ENCODE measurements at places on chromosomes 11 and 22. TPM values are rescaled to one million over a fixed set of nuclear protein-coding genes. Genes with fewer than 3 reads are reported as not detected.

- no peak for DNase-seq
Measured at GRCh38 chr11:1358286-1358685, 31.4 kb upstream of the BRSK2 start.

Gene LYVE1
- polyA plus RNA-seq: 4.6 TPM

Gene OOSP1
- 0.11 TPM for polyA plus RNA-seq

Gene F2
- polyA plus RNA-seq: 0.10 TPM

- no peak for DNase-seq
Measured at GRCh38 chr11:114274637-114275036, 21.6 kb upstream of the NNMT start.

- DNase-seq: peak; percentile 58
Measured at GRCh38 chr22:44975427-44976262, 34.2 kb downstream of the PHF21B start.

GRCh38 chr22:34567367-34567766, 498.6 kb upstream of the ISX start:
- DNase-seq: no peak

Gene MAPK12
- 90.2 TPM for polyA plus RNA-seq

- DNase-seq: no peak
Measured at GRCh38 chr11:61948505-61948904, 1.6 kb upstream of the BEST1 start.

GRCh38 chr11:119483881-119484371, 61.0 kb upstream of the THY1 start:
- no peak for DNase-seq

- no peak for DNase-seq
Measured at GRCh38 chr22:23396362-23397007, 183.6 kb downstream of the IGLL1 start.

DNA sequence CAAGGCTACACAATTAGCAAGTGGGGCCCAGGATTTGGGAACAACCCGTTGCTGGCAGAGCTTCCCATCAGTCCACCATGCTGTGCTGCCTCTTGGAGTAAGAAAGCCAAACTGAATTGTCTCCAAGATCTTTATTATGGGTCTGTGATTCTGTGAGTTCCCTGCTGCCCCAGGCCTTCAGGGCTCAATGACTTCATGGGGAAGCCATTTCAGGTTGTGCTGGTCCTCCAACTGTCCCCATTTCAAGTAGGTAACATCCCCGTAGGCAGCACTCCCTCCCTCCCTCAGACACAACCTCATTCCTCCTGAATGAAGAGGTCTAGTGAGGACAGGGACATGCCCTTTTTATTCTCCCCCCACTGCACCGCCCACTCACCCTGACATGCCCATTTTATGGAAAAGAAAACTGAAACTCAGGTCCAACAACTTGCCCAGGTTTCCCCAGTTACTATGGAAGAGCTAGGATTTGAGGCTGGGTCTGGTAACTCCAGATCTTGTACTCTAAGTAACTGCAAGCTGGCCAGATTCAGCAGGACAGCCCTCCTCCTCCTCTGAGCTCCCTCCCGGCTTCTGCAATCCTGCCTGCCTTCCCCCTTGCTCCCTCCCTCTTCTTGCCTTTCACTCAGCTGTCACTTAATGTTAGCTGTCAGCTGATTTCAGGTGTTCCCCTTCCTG, 8.2 kb upstream of the YWHAH start:
- DNase-seq: no peak

- peak; percentile 93 for DNase-seq
Measured at GRCh38 chr11:65454696-65455456, 32.3 kb downstream of the NEAT1 start.

GRCh38 chr11:34214961-34215805, 109.8 kb downstream of the NAT10 start:
- no peak for DNase-seq

GRCh38 chr11:47409440-47410369, 1.3 kb downstream of the SLC39A13 start:
- no peak for DNase-seq

DNA sequence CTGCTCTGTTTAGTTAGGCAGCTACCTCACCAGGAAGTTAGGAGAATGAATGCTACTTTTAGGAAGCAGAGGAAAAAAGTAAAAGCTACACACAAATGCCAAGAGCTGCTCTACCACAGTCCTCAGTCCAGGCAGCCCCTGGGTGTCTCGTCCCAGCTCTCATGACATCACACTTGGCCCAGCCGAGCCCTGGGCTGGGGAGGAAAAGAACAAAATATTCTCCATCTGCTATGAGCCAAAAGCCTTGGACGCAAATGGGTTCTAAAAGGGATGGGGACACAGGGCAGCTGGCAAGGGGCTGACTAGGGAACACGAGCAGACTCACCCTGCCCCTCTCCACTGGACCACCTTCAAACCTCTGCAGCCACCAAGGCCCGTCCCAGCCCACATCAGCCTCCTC, 26.1 kb downstream of the TMEM184B start:
- no peak for DNase-seq

- no peak for DNase-seq
Measured at GRCh38 chr11:66219846-66220565, 48.4 kb upstream of the RAB1B start.

DNA sequence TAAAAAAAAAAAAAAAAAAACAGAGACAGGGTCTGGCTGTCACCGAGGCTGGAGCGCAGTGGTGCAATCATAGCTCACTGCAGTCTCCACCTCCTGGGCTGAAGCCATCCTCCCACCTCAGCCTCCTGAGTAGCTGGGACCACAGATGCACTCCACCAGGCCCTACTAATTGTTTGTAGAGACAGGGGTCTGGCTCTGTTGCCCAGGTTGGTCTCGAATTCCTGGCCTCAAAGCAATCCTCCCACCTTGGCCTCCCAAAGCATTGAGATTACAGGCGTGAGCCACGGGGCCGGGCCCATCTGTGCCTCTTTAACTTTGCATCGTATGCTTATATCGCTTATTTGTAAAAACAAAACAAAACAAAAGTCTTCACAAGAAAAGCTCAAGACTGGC, 3.1 kb downstream of the CPT1A start:
- DNase-seq: peak; percentile 16

GRCh38 chr22:36612458-36612857, 83.5 kb upstream of the EIF3D start:
- DNase-seq: no peak

DNA sequence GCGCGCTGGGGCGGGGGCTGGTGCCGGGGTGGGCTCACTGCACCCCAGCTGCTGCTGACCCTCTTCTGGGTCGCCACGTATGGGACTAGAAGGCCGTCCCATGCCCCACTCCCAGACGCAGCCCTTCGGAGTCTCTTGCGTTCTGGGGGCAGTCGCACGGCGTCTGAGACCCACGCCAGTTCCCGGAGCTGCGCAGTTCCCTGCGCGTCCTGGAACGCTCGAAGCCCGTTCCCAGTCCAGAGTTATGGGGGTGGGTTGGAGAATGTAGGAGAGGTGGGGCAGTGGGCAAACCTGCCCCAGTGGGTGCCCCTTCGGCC, 375 bp downstream of the LAYN start:
- DNase-seq: no peak

DNA sequence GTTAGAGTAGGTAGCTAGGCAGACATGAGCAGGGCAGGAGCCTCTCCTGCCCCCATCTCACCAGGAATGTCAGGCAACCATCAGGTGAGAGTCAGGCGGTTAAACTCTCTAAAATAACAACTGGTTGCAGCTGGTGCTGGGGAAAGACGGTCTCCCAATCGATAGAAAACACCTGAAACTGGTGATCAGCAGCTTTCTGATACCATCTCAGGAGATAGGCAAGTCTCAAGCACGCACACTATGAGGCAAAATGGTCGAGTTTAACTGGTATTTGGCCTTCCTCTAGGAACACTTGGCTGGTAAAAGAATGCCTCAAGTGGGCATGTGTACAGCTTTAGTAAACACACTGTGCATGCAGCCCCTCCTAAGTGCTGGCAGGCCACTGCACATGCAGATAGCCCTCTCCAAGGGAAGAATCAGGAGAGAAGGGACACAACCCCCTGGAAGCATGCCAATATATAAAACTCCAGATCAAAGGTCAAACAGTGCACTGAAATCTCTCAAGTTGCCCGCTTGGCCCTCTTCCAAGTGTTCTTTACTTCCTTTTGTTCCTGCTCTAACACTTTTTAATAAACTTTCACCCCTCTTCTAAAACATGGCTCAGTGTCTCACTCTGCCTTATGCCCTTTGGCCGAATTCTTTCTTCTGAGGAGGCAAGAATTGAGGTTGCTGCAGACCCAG, 88.7 kb downstream of the USP35 start:
- peak; percentile 69 for DNase-seq

Gene CD6
- polyA plus RNA-seq: not detected

- DNase-seq: no peak
Measured at GRCh38 chr22:29658176-29658575, 54.7 kb downstream of the NF2 start.

Gene CNGA4
- 0.11 TPM for polyA plus RNA-seq

Gene TBCEL
- polyA plus RNA-seq: 4.6 TPM

GRCh38 chr11:1665313-1665712, 31.7 kb upstream of the KRTAP5-6 start:
- no peak for DNase-seq

GRCh38 chr11:134228625-134229024, 4.2 kb downstream of the VPS26B start:
- DNase-seq: no peak

GRCh38 chr11:77127235-77127911, 673 bp upstream of the MYO7A start:
- DNase-seq: peak; percentile 57

Gene C11orf97
- not detected for polyA plus RNA-seq

- no peak for DNase-seq
Measured at GRCh38 chr11:69512790-69513189, 31.3 kb downstream of the LINC01488 start.

GRCh38 chr22:42907404-42908373, 50.6 kb upstream of the ARFGAP3 start:
- no peak for DNase-seq

DNA sequence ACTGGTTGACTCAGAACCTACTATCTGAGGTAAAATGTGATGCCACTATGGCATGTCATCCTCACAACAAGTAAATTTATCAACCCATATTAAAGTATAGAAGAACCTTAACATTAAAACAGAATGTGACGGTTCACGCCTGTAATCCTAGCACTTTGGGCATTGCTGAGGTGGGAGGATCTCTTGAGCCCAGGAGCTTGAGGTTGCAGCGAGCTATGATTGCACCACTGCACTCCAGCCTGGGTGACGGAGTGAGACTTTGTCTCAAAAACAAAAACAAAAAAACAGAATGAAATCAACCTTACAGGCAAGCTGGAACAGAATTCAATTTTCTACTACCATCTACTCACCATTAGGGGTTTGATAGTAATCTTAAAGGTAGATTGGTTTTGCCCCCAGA, 86.2 kb downstream of the PLEKHA7 start:
- no peak for DNase-seq

Gene PGA3
- polyA plus RNA-seq: not detected

DNA sequence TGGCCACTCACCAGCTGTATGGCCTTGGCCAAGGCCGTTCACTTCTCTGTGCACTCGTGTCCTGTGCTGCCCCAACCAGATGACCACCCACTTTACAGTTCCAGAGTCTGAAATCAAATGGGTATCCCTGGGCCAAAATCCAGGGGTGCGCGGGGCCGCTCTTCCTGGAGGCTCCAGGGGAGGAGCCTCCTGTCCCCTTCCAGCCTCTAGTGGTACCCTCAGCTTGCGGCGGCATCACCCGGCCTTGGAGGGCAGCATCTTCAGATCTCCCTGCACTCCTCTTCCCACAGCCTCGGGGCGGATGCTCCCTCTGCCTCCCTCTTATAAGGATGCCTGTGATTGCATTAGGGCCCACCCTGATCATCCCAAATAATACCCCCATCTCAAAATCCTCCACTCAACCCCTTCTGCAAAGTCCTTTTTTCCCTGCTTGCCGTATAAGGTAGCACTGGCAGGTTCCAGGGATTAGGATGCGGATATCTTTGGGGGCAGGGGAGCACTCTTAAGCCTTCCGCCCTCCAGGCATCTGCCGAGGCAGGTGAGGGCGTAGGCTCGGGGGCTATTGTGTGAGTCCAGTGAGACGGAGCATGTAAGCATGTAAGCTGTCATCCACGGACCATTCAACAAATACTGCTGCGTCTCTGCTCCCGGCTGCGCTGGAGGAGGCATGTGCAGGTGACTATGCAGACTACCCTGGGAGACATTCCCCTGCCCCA, 24.4 kb upstream of the SHISAL1 start:
- no peak for DNase-seq

Gene NAV2
- polyA plus RNA-seq: 11.0 TPM

Gene SPDYC
- not detected for polyA plus RNA-seq

GRCh38 chr22:43216738-43217137, 29.8 kb upstream of the TTLL12 start:
- DNase-seq: no peak

GRCh38 chr11:123314972-123315371, 115.1 kb upstream of the GRAMD1B start:
- no peak for DNase-seq

- no peak for DNase-seq
Measured at GRCh38 chr11:71247551-71248250, 4.7 kb downstream of the SHANK2 start.

GRCh38 chr11:64264371-64264852, 13.1 kb downstream of the PLCB3 start:
- DNase-seq: no peak

Data from endothelial cell of umbilical vein (primary cell).